ENCODE measurements at places on chromosomes 13 and 19. TPM values are rescaled to one million over a fixed set of nuclear protein-coding genes. Genes with fewer than 3 reads are reported as not detected.

CHST8 gene
- total RNA-seq: 0.36 TPM

ZNF333 gene
- 21.9 TPM for total RNA-seq

IZUMO4 gene
- total RNA-seq: 1.4 TPM

NLRP5 gene
- not detected for total RNA-seq

CTXN1 gene
- total RNA-seq: 4.3 TPM

ADAMTS10 gene
- total RNA-seq: 22.1 TPM

XRCC1 gene
- total RNA-seq: 34.3 TPM

CGB5 gene
- total RNA-seq: 1.9 TPM

- no peak overlapping the region for H3K4me3 ChIP-seq
- no peaks in the 10 kb centered on the region for H3K27me3 ChIP-seq
- DNase-seq: no peak
Observed at GRCh38 chr19:5171711-5172110, 168.9 kb downstream of the PTPRS start.

DNA sequence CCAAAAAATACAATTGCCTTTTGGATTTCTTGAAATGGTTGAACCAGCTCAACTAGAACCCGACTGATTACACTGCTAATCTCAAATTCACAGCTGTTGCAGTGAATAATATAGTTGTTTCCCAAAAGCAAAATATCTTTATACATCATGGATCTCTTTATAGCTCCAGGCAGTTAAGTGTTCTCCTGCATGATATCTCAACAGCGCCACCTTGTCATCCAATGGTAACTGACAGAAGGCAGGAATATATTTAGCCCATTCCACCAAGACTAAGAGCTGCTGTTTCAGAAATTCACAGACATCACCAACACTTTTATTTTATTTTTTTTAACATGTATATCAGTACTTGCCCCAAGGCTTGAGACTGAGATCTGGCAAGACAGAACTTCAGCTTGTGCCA is 1141.0 kb upstream of the PRR20A start:
- H3K36me3 ChIP-seq: no peaks in the 10 kb centered on the region
- no peak overlapping the region for H3K4me3 ChIP-seq
- no peaks in the 10 kb centered on the region for H3K27me3 ChIP-seq
- H3K27ac ChIP-seq: no peak overlapping the region

DNA sequence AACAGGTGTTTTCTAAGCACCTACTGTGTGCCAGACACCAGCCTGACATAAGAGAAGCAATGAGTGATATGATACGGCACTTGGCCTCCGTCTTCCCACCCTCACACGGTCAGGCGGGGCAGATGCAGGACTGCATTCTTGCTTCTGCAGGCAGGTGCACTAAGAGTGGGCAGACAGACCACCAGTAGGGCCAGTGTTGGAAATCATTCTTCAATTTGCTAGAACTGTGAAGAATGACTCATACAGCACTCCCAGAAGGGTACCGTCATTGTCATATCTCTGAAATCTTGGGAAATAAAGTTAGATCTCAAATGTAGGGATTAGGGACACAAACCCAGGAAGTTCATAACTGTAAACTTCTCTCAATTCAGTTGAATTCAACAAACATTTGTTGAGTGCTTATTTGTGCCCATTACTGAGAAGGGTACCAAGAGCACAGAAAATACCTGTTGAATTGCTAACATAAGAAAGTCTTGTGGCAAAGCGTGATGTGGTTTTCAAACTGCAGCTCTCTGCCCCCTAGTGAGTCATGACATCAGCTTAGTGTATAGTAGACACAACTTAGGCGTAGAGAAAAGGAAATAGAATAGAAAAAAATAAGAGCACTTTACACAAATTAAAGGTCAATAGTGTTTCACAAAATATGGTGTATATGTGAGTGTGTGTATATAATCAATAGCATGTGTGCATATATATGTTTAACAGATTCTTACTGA is 76.1 kb downstream of the TEX26 start:
- H3K27ac ChIP-seq: no peak overlapping the region
- no peak overlapping the region for H3K4me3 ChIP-seq
- H3K27me3 ChIP-seq: no peaks in the 10 kb centered on the region
- no peaks in the 10 kb centered on the region for H3K4me1 ChIP-seq
- H3K36me3 ChIP-seq: no peaks in the 10 kb centered on the region
- no peak for DNase-seq

DNA sequence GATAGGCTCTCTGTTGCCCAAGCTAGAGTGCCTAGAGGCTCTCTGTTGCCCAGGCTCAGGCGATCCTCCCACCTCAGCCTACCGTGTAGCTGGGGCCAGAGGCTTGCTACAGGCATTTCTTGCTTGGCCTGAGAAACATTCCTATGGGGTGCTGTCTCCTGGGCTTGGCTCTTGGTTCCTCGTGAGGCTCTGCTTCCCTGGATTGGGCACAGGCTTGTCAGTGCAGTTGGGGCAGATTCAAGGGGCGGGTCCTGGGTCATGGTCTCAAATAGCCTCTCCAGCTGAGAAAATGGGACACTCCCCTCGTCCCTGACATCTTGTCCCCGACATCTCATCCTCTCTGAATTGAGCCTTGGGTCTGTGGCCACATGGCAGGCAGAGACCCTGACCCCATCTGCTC is 4.9 kb downstream of the TSSK6 start:
- H3K27me3 ChIP-seq: no peaks in the 10 kb centered on the region
- peaks cover 3% of the 10 kb centered on the region for H3K4me1 ChIP-seq
- H3K36me3 ChIP-seq: no peaks in the 10 kb centered on the region
- no peak overlapping the region for H3K4me3 ChIP-seq

DNA sequence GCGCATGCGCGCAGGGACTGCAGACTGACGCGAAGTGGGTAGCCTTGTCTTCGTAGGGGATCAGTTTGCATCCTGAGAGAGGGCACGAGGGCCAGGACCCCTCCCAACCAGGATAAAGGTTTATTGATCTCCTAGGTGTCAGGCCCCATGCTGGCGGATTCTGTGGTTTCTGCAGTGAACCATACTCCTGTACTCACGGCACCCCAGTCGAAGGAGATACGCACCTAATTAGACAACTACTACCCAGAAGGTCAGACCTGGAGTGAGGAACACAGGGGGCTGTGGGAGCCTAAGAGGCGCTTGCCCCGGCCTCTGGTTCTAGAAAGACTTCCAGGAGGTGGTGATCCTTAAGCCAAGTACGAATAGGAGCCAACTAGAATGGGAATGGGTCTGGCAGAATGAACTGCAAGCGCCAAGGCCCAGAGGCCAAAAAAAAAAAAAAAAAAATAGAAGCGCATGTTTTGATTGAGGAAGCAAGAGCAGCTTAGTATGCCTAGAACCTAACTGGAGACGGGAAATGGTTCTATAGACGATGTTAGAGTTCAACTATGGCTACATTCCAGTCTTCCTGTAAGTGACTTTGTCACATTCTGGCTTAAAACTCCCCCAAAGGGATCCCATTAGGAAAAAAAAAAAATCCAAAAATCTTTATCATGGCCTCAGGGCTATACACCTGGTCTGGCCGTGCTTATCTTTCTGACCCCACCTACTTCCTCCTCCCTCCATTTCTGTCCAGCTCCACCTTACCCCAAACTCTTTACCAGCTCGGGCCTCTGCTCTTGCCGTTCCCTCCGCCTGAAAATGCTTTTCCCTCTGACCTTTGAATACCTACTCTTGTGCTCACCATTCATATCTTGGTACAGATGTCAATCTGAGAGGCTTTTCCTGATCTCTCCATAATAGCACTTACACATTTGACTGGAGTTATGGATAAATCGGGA is 902 bp upstream of the ZNF428 start:
- H3K27ac ChIP-seq: peak overlapping the region; percentile 98
- no peaks in the 10 kb centered on the region for H3K36me3 ChIP-seq
- no peaks in the 10 kb centered on the region for H3K27me3 ChIP-seq
- peak overlapping the region; percentile 44 for H3K4me3 ChIP-seq

GRCh38 chr19:53982001-53982451 is 9.4 kb upstream of the CACNG6 start:
- peak; percentile 55 for DNase-seq
- H3K27me3 ChIP-seq: peaks cover 37% of the 10 kb centered on the region
- peaks cover 8% of the 10 kb centered on the region for H3K4me1 ChIP-seq
- H3K27ac ChIP-seq: no peak overlapping the region
- no peaks in the 10 kb centered on the region for H3K36me3 ChIP-seq

- no peaks in the 10 kb centered on the region for H3K4me1 ChIP-seq
- H3K27me3 ChIP-seq: no peaks in the 10 kb centered on the region
- H3K36me3 ChIP-seq: no peaks in the 10 kb centered on the region
- no peak for DNase-seq
- H3K27ac ChIP-seq: no peak overlapping the region
Observed at GRCh38 chr19:11414544-11414943, 4.6 kb downstream of the RGL3 start.

- no peaks in the 10 kb centered on the region for H3K4me1 ChIP-seq
- DNase-seq: no peak
- no peaks in the 10 kb centered on the region for H3K36me3 ChIP-seq
- no peak overlapping the region for H3K4me3 ChIP-seq
- peak overlapping the region; percentile 25 for H3K27ac ChIP-seq
- no peaks in the 10 kb centered on the region for H3K27me3 ChIP-seq
Observed at GRCh38 chr13:76175961-76176725, 540.0 kb downstream of the LMO7 start.

DNA sequence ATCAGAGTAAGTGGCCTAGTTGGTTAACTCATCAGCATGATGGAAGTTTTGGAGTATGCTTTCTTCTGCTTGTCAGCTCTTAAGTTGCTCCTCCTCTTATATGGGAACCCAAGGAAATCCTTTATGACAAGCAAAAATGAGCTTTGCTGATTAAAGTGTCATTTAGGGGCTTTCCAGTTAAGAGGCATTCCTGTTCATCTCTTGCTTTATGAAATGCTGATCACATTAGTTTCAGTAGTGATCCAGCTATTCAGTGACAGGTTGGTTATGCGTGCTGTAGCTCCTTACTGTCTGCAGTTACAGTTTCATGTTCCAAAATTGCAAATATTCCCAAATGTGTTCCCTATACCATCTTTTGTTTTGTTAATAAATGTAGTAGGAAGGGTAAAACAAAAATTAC is 146.6 kb downstream of the CDK8 start:
- no peaks in the 10 kb centered on the region for H3K27me3 ChIP-seq
- H3K4me3 ChIP-seq: no peak overlapping the region
- no peak overlapping the region for H3K27ac ChIP-seq
- DNase-seq: no peak

DNA sequence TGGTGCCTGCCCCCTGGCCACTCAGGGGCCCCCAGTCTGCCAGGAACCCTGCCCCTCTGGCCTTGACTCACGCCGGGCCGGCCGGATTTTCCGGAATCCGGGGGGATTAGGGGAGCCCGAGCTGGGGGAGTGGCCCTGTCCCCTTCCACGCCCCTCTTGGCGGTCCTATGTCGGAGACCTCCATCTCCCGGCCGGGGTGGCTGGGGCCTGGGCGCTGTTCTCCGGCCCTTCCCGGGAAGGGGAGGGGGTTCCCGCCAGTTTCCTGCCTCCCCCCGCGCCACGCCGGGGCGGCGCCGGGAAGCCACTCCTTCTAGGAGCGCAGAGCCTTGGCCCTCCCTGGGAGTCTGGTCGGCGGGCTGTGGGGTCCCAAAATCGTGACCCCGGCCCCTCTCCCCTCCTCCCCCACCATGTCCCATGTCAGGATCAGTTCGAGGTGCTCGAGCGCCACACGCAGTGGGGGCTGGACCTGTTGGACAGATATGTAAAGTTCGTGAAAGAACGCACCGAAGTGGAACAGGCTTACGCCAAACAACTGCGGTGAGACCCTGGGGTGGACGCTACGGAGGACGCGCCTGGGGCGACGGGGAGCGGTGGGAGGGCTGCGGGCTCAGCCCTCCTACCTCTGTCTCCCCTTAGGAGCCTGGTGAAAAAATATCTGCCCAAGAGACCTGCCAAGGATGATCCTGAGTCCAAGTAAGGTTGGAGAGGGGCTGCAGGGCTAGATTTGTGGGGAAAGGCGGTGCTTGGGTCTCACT is 1.3 kb downstream of the TRIP10 start:
- H3K4me1 ChIP-seq: peaks cover 47% of the 10 kb centered on the region
- no peaks in the 10 kb centered on the region for H3K36me3 ChIP-seq
- peak; percentile 80 for DNase-seq
- peak overlapping the region; percentile 93 for H3K27ac ChIP-seq
- H3K4me3 ChIP-seq: peak overlapping the region; percentile 79

DNA sequence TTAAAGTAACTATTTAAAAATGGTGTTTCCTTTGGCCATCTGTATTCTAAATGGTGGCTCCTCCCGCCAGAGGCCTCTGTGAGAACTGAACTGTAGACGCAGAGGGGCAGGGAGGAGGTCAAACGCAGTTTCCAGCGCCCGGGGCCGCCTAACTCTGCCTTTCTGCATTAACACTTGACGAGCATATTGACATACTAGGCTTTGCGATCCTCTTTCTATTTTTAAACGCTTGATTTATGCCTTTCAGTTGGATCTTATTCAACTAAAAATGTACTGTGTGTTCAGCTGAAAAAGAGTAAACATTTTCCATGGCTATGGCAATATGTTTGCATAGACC is 74.7 kb downstream of the SPACA7 start:
- H3K27ac ChIP-seq: no peak overlapping the region
- H3K4me1 ChIP-seq: no peaks in the 10 kb centered on the region
- H3K27me3 ChIP-seq: no peaks in the 10 kb centered on the region
- H3K4me3 ChIP-seq: no peak overlapping the region
- no peak for DNase-seq

- DNase-seq: no peak
- H3K4me3 ChIP-seq: no peak overlapping the region
- no peaks in the 10 kb centered on the region for H3K36me3 ChIP-seq
Observed at GRCh38 chr19:35773020-35773806, 2.2 kb upstream of the ARHGAP33 start.

GRCh38 chr13:100646030-100646673 is 28.4 kb downstream of the TMTC4 start:
- H3K27me3 ChIP-seq: no peaks in the 10 kb centered on the region
- peak; percentile 45 for DNase-seq
- no peak overlapping the region for H3K27ac ChIP-seq
- H3K4me1 ChIP-seq: no peaks in the 10 kb centered on the region

DNA sequence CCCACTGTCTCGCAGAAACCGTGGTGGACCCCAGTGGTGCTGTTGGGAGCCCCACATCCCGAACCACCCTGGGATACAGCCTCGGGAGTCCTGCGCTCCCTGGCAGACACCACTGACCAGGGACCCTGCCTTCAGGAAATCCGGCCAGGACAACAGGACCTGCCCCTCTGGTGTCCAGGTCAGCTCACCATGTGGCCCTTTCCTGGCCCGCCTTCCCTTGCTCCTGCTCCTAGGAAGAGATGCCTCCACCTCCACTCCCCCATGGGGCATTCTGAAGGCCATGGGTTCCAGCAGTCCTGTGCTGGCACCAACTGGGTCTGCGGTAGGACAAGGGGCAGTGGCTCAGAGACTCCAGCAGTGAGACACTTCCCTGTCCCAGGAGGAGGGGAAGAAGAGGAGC is 22.5 kb upstream of the SLC7A10 start:
- H3K27me3 ChIP-seq: no peaks in the 10 kb centered on the region
- no peak overlapping the region for H3K4me3 ChIP-seq
- DNase-seq: no peak
- no peaks in the 10 kb centered on the region for H3K36me3 ChIP-seq
- H3K27ac ChIP-seq: peak overlapping the region; percentile 37

DNA sequence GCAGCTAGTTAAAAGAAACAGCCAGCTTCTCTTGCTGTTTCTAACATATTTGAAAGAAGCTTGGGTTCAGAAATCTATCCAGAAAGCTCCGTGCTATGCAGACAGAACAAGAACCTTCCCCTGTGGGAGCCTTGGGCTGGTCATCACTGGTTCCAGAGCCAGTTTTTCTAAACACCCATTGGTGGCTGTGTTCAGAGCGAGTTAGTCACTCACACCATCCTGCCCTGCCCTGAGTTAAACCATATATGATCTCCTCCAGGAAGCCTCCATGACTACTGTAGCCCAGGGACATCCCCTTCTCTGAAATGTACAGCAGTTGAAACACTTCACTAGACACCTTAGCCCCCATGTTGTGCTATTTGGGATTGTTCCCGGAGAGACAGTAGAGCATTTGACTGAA is 200.8 kb upstream of the SGCG start:
- no peaks in the 10 kb centered on the region for H3K27me3 ChIP-seq
- H3K27ac ChIP-seq: no peak overlapping the region
- no peak overlapping the region for H3K4me3 ChIP-seq

Measured in hepatocyte (in vitro differentiated cells).